ENCODE measurements at places on chromosomes 4 and X.

- no peak for DNase-seq
Observed at GRCh38 chrX:43716696-43717095, 60.6 kb downstream of the MAOA start.

DNA sequence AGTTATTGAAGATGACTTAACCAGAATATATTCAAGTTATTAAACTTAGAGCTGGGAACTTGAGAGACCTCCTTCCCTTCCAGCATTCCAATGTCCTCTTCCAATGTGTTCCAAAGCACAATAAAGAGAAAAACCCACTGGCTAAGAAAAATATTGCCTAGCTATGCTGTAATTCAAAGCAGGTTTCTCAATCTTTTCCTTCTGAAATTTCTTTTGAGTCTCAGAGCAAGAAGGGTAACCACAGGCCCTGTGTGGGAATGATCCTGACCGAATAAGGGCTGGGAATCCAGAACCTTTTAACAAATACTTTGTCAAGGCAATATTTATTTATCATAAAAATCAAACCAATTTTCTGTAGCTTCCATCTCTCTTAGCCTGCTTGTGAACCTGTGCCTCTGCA, 150.7 kb upstream of the SFRP2 start:
- no peak for DNase-seq

DNA sequence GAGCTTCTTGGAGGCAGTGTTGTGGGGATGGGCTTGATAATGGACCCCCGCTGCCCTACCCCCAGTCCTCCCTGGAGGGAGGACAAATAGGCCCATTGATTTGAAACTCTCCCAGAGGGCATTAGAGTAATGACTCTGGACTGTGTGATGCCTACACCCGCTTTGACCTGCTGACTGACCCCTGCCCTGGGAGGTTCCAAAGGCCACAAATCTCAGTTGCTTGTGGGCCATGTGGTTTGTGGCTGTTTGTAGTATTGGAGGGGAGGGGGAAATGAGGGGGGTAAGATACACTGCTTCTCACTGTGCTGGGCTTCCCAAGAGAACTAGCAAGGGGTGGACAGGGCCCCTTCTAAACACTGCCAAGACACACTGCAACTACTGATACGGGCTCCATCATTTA, 27.6 kb upstream of the BCORL1 start:
- DNase-seq = no peak

DNA sequence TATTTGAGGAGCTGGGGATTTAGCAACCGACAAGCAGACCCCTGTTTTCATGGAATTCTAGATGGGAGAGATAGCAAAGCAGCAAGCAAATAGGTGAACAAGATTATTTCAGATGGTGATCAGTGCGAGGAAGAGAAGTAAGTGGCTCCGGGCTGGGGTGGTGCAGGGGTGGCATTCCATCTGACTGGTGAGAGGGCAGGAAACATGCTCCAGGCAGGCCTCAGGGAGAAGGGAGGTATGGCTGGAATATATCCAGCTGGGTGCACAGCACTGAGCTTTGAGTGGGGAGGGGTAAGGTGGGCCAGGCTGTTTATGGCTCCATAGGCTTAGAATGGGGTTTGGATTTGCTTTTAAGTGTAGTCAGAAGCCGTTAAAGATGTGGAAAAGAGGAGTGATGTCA, 21.2 kb downstream of the PTTG2 start:
- no peak for DNase-seq

GRCh38 chr4:142156256-142156655, 519.9 kb downstream of the IL15 start:
- DNase-seq = no peak

DNA sequence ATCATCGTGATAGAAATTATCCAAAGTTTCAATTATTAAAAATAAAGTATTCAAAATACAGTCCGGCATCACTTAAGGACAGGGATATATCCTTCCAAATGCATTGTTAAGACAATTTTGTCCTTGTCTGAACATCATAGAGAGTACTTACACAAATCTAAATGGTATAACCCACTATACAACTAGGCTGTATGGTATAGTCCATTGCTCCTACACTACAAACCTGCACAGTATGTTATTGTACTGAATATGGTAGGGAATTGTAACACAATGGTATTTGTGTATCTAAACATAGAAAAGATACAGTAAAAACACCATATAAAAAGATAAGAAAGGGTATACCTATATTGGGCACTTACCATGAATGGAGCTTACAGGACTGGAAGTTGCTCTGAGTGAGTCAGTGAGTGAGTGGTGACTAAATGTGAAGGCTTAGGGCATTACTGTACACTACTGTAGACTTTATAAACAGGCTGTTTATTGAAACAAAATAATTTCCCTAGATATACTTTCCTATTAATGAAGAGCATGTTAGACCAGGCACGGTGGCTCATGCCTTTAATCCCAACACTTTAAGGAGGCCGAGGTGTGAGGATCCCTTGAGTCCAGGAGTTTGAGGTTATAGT, 44.8 kb upstream of the PTPN13 start:
- peak; percentile 58 for DNase-seq

GRCh38 chr4:15913631-15913970, 24.9 kb downstream of the FGFBP1 start:
- DNase-seq = peak; percentile 97

GRCh38 chr4:108219998-108220397, 51.3 kb upstream of the LEF1 start:
- peak; percentile 1 for DNase-seq

DNA sequence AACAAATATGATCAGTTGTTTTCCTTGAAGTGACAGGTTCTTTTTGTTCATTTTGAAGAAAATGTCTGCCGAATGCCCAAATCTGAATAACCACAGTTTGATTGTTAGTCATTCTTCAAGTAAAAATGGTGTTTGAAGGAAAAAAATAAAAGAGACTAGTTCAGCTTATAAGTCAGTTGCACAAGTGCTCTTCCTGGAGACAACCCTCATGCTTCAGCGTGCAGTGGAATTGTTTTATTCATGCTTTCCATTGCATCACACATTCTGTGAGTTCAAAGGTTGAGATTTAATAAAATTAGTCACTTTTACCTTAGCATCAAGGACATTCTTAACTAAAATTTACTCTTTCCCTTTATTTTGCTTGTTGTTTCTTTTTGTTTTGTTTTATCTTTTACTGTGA, 404.9 kb downstream of the ZNF674 start:
- no peak for DNase-seq

DNA sequence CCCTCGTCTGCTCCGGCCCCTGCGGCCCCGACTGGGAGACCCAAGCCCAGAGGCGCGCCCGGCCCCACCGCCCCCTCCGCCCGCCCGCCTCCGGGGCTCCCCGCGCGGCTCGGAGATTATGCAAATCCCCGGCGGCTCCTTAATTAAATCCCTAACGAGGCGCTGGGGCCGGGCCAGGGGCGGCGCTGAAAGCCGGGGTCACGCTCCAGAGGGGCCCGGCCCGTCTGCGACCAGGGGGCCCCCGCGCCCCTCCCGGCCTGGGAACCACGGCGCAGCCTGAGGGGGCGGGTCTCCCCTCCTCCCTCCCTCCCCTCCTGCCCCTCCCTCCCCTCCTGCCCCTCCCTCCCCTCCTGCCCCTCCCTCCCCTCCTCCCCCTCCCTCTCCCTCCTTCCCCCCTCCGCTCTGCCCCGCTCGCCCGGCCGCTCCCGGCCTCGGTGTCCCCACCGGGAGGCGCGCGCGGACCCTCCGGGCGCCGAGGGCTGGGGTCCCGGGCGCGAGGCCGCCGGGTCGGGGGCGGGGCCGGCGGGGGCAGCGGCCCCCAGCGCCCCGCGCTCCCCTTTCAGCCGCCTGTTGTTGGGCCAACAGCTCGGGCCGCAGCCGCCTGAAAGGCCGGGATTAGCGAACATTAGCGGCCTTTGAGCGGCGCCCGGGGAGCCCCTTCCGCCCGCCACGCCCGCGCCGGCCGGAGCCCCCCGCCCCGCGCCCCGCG, 25.9 kb upstream of the FGFR3 start:
- no peak for DNase-seq

DNA sequence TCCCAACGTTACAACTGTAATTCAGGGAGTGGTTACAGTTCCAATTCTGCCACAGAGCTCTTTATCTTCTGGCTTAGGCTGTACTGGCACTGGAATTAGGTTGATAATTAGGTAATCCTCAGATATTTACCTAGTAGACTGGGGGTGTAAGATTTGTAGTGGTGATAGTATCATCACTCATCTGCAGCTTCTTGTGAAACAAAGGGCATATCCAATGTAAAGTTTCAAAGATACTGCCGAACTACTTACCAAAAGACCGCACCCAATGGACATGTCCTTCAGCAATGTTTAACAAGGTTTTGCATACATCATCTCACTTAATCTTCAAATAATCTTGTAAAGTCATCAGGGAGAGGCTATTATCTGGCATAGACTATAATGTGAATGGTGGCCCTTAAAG, 20.8 kb downstream of the ADGRG4 start:
- DNase-seq = no peak
